ENCODE measurements at places on chromosomes 5 and 9. TPM values are rescaled to one million over a fixed set of nuclear protein-coding genes. Genes with fewer than 3 reads are reported as not detected.

The RELL2 gene
- total RNA-seq, result 8.9 TPM

DNA sequence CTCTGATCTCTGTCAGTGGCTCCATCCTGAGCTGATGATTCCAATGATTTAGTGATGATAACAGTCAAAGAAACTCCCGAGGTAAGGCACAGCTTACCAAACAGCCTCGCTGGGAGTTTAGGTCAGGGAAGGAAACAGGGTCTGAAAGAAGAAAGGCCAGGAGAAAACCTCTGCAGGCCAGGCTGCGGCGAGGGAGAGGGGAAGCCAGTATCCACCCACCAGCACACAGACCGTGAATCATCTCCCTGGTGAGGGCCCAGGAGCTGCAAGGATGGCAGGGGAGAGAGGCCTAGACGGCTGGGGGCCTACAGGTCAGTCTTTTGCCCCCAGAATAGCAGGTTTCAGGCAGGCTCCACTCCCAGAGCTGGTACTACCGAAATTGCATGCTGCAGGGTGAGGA lies 590.5 kb downstream of the CCDC171 start:
- no peak for DNase-seq

DNA sequence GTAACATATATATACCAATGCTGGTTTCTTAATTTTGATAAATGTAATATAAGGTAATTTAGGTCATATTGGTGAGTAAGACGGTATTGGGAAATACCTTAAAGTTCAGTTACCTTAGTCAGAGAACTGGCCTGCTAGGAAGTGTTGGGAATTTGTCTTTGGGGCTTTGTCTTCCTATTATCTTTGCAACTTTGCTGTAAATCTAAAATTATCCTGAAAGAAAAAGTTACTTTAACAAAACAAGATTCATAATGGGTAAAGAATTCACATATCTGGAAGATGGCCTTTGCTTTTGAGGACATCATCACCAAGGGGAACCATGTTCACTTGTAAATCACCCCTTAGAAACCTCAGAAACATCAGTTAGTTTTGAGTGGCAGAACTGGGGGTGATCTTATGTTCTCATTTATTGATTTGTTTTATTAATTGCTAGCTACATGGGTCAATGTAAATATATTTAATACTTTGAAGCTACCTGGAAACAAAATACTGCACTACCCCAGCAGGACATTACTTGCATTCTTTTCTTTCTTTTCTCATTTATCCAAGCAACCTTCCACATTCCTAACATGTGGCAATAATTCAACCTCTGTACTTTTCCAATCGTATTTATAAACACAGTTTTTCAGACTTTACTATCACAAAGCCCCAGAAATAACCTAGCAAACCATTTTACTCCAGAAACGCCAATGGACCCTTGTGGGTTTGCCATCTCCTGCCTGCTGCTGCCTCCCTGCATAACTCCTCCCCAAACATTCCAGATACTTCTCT lies 41.4 kb downstream of the GLIS3 start:
- no peak for DNase-seq

The PNPLA7 gene
- total RNA-seq, result 0.07 TPM

- DNase-seq, result no peak
Observed at GRCh38 chr5:132381614-132382013, 12.1 kb downstream of the SLC22A5 start.

DNA sequence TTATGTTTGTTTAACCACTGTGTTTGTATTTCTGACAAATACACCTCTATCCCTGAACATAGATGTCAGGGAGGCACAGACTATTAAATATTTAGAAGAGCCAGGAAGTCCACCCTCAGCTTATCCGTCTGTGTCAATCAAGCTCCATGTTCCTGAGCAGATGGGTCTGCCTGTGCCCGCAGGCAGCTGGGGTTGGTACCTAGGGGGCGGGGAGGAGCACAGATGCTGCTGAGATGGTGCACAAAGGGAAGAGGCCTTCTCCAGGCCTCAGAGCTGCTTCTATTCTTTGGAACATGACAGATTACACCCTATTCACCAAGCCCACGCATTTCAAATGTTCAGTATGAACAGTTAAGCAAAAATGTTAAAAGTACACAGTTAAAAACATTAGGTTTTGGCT lies 142.1 kb downstream of the EPB41L4A start:
- peak; percentile 35 for DNase-seq

GRCh38 chr5:150780187-150780692 lies 1.7 kb downstream of the SMIM3 start:
- DNase-seq, result no peak

The PTGDS gene
- total RNA-seq, result 2.0 TPM

DNA sequence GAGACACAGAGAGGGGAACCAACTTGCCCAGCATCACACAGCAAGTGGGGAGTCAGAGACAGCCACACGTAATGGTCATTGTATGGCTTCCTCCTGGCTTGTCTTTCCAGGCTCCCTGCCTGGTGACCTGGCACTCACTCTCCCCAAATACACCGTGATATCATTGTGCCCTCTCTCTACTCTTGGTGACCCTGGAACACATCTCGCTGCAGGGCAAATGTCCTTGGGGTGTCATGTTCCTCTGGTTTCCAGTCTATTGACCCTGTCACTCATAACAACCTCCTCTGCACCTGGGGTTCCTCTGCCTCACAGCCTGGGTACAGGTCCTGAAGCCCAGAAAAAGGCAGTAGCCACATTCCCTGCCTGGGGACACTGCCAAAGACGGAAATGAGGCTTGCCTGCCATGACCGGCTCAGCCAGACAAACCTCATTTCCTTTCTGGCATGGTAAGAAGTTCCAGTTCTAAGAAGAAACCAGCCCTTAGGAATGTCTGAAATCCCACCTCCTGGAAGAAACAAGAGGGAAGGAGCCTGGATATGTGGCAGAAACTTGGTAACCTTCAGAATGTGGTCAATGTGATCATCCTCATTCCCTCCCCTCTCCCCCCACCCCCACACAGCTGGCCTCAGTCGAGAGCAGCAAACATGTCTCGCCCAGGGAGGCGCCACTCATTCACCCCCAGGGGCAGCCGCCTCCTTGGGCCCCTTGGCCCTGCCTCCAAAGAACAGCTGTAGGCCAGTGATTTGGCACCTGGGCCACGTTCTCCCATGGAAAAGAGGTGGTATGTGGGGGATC lies 30.6 kb upstream of the SMU1 start:
- peak; percentile 65 for DNase-seq

- DNase-seq, result no peak
Observed at GRCh38 chr5:159262472-159262858, 625 bp upstream of the UBLCP1 start.

The SLC6A19 gene
- 0.07 TPM for total RNA-seq

GRCh38 chr9:134784577-134785305 lies 95.9 kb upstream of the FCN2 start:
- DNase-seq, result peak; percentile 68

- no peak for DNase-seq
Observed at GRCh38 chr5:10335711-10336470, 17.6 kb upstream of the MARCHF6 start.

- DNase-seq, result no peak
Observed at GRCh38 chr5:111347021-111347420, 122.8 kb downstream of the CAMK4 start.

GRCh38 chr9:1718836-1719235 lies 296.3 kb upstream of the SMARCA2 start:
- DNase-seq, result no peak

GRCh38 chr5:4983701-4984100 lies 156.4 kb upstream of the ADAMTS16 start:
- no peak for DNase-seq

DNA sequence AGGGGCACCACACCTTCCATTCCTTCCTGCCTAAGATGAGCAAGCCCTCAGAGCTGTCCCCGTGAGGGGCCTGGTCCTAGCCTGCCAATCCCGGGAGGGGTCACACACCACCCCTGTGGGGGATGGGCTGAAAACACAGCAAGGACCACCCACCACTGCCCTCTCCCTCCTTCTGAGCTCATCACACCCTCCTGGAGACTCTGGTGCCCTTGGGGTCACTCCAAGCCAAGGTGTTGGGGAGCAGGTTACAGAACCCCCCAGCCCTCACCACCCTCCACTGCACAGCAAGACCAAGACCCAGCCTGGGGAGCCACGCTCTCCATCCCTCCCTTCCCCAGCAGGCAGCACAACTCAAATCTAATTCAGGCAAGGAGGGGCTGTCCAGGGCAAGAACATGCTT lies 60.5 kb upstream of the PPP1R26 start:
- peak; percentile 36 for DNase-seq

The SLU7 gene
- 19.8 TPM for total RNA-seq

- DNase-seq, result no peak
Observed at GRCh38 chr9:83572524-83572923, 34.3 kb upstream of the FRMD3 start.

The GPR150 gene
- total RNA-seq, result not detected

DNA sequence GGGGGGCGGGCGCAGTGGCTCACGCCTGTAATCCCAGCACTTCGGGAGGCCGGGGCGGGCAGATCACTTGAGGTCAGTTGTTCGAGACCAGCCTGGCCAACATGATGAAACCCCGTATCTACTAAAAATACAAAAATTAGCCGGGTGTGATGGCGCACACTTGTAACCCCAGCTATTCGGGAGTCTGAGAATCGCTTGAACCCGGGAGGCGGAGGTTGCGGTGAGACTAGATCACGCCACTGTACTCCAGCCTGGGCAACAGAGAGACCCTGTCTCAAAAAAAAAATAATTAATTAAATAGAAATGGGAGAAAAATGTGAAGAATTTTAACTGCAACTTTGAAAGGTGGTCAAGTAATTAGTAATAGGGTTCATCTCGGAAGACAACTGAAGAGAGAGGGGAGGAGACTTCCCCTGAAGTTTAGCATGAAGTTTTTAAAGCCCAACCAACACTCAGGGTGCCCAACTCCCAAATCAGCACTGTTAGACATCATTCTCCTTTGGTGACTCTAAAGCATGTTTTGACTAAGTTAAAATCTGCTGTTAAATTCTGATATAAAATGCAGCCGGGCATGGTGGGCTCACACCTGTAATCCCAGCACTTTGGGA lies 1.4 kb upstream of the CSNK1A1 start:
- DNase-seq, result peak; percentile 38

The HEMGN gene
- not detected for total RNA-seq

DNA sequence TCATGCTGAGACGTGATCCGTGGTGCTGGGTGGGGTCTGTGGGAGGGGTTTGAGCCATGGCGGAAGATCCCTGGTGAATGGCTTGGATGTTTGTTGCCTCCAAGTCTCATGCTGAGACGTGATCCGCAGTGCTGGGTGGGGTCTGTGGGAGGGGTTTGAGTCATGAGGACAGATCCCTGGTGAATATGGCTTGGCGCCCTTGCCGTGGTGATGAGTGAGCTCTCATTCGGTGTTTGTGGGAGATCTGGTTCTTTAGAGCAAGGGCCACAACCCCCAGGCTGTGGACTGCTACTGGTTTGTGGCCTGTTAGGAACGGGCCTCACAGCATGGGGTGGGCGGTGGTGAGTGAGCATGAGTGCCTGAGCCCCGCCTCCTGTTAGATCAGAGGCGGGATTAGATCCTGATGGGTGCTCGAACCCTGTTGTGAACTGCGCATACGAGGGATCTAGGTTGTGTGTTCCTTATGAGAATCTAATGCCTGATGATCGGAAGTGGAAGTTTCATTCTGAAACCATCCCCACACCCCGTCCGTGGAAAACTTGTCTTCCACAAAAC lies 31.2 kb downstream of the NKD2 start:
- DNase-seq, result no peak

DNA sequence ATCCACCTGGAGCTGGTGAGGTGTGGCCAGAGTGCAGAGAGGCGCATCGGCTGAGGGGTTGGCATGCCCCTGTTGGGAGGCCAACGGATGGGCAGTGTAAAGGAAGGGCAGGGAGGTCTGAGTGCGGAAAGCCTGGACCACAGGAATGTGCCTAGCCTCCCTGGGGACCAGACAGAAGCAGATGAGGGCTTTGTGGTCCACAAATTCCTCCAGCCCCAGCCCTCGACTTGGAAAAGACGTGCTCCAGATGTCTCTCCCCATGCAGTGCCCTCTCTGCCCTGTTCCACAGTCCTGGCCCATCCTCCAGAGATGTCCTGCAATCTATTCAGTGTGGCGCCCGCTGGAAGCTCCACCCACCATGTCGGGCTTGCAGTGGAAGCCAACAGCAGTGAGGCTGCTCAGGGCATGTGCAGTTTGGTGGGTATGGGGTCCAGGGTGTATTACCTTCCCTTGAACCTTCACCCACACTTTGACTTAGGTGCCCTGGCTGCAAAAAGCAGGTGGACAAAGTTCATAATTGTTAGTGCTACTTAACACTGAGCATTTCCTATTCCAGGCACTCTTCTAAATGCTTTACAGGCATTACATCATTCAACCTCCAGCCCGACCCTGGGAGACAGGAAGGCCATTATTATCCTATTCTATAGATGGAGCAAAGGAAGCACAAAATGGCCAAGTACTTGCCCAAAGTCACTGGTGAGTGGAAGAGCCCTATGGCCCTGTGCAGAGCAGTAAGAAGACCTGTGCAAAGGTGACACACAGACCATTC lies 120.2 kb upstream of the SLC25A48 start:
- DNase-seq, result no peak

GRCh38 chr9:133975511-133975910 lies 16.6 kb downstream of the VAV2 start:
- peak; percentile 25 for DNase-seq

The CCNJL gene
- 17.8 TPM for total RNA-seq

DNA sequence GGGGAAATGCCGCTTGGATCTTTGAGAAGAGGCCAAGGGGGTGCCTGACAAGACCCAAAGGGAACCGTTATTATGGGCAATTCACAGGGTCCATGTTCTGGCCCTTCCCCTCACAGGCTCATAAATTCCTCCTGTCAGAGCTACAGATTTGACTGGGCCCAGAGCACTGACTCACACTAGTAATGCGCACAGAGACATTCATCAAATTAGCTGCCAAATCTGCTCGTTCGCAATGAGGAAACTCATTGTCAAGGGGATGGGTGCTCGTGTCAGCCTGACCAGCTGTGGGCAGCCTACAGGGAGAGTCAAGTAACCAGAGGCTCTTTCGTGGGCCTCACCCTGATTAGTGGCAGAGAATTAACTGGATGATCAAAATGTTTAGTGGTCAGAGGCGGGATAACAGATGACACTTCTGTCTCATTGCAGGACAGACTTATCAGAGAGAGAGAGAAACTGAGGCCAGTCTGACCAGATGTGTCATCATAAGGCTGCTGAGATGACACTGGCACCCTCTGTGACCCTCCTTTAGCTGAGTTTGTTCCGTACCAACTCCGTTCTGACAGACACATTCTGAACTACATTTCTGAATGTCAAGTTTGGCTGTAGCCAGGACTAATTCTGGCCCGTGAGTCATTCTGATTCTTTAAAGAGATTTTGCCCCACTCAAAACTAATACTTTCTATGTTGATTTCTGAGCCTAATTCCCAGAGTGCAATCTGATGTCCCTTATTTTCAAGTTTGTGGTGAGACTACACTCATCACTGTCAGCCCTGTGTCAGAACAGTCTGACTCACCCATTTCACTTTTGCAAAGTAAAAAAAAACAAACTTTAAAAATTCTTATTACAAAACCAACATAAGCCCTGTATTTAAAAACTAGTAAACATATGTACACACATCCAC lies 377.1 kb downstream of the ACTL7B start:
- no peak for DNase-seq

DNA sequence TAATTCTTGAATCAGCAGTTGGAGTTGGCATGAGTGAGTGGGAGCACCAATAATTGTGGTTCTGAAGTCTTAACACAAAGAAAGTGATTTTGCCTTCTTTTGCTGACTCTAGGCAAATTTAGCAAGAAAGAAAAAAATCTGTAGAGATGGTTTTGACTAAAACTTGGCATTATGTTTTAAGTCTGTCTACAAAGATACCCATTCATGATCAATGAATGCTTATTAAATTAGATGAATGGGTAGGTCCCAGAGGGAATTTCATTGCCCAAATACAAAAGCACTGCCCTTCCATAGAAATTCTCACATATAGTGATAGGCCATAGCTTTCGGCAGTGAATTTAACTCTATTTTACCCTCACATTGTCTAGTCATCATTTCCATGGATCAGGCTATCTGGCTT lies 428.6 kb upstream of the ADAMTSL1 start:
- no peak for DNase-seq
